ENCODE measurements at places on chromosomes 5 and 9. TPM values are rescaled to one million over a fixed set of nuclear protein-coding genes. Genes with fewer than 3 reads are reported as not detected.

- H3K36me3 ChIP-seq: no peaks in the 10 kb centered on the region
- H3K27ac ChIP-seq: no peak overlapping the region
- DNase-seq: no peak
- no peaks in the 10 kb centered on the region for H3K27me3 ChIP-seq
Observed at GRCh38 chr9:17025281-17025680, 109.6 kb upstream of the CNTLN start.

The COL23A1 gene
- not detected for total RNA-seq

The PDLIM7 gene
- total RNA-seq: 195 TPM

- H3K27ac ChIP-seq: no peak overlapping the region
- no peak overlapping the region for H3K4me3 ChIP-seq
- no peaks in the 10 kb centered on the region for H3K4me1 ChIP-seq
- no peaks in the 10 kb centered on the region for H3K36me3 ChIP-seq
- no peaks in the 10 kb centered on the region for H3K27me3 ChIP-seq
Observed at GRCh38 chr5:77843570-77844372, 67.6 kb upstream of the TBCA start.

GRCh38 chr5:37086466-37087173, 162.6 kb downstream of the CPLANE1 start:
- H3K4me1 ChIP-seq: no peaks in the 10 kb centered on the region
- DNase-seq: peak; percentile 37
- H3K36me3 ChIP-seq: no peaks in the 10 kb centered on the region
- H3K27me3 ChIP-seq: no peaks in the 10 kb centered on the region
- H3K4me3 ChIP-seq: no peak overlapping the region

GRCh38 chr5:38706376-38706775, 139.4 kb upstream of the OSMR start:
- no peaks in the 10 kb centered on the region for H3K27me3 ChIP-seq
- no peak overlapping the region for H3K27ac ChIP-seq
- no peaks in the 10 kb centered on the region for H3K36me3 ChIP-seq
- H3K4me1 ChIP-seq: no peaks in the 10 kb centered on the region

- H3K27me3 ChIP-seq: no peaks in the 10 kb centered on the region
- H3K36me3 ChIP-seq: no peaks in the 10 kb centered on the region
- no peak within 1 kb of the TSS for H3K27ac ChIP-seq
- H3K4me3 ChIP-seq: no peak within 1 kb of the TSS
- H3K4me1 ChIP-seq: no peaks in the 10 kb centered on the region
Observed at GRCh38 chr5:161546470-161547301, at the start of gene GABRB2. GABRB2 (minus strand) TSS chr5:161546725; CDS start chr5:161546643, 82 bp downstream.

- no peak overlapping the region for H3K27ac ChIP-seq
- H3K27me3 ChIP-seq: no peaks in the 10 kb centered on the region
- no peak for DNase-seq
- H3K36me3 ChIP-seq: no peaks in the 10 kb centered on the region
- H3K4me3 ChIP-seq: no peak overlapping the region
Observed at GRCh38 chr9:91710158-91710557, 239.9 kb downstream of the ROR2 start.

The SLC1A3 gene
- total RNA-seq: 24.7 TPM

DNA sequence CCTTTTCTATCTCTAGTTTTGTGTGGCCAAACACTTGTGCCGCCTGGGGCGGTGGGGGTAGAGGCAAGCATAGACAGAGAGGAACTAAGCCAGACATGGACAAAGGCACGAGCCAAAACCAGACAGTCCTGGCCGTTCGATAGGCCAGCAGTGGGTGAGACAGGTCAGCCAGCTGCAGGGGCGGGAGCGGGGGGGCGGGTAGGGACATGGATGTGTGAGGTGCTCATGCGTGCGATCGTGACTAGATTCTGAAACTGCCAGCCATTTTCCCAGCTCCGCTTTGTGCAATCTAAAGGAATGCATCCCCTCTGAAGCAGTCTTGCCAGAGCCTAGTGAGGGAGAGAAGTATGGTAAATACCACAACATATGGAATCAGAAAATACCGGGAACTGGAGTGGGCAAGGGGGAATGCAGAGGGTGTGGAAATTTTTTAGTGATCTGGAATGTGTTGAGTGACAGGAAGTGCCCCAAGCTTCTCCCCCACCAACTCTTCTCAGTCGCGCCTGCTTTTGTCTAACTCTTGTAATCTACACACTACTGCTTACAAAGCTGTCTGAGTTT, 111.9 kb downstream of the NR6A1 start:
- H3K27ac ChIP-seq: peak overlapping the region; percentile 78
- peak overlapping the region; percentile 72 for H3K4me3 ChIP-seq
- H3K4me1 ChIP-seq: peaks cover 29% of the 10 kb centered on the region

DNA sequence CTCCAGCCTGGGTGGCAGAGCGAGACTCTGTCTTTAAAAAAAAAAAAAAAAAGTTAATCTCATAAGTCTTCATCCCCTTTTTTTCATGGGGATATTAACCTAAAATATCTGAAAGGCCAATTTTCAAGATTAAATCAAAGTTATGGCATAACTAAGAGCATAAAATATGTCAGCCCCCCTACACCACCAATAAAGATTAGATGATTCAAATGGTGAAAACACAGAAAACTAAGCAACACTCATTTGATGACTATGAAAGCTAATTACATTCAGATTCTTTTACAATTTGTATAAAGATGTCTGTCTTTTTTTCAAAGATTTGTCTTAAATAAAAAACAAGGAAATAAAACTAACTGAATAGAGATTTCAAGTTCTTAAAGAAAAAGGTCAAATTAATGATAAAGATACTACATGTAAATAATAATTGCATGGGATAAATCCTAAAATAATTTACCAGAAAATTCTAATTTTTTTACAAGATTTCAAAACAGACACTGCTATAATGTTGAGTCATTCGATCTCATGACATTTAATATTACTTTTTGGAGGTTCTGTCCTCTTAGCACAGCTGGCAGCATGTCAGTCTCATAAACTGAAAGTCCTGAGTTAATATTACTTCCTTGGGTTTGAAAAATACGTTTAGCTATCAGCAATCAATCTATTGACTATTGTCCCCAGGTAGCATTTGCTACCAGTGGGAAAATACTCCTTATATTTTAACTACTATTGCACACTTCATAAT, 112.9 kb downstream of the KIAA0825 start:
- H3K36me3 ChIP-seq: no peaks in the 10 kb centered on the region
- H3K4me3 ChIP-seq: no peak overlapping the region

- H3K36me3 ChIP-seq: no peaks in the 10 kb centered on the region
- no peaks in the 10 kb centered on the region for H3K27me3 ChIP-seq
- peaks cover 9% of the 10 kb centered on the region for H3K4me1 ChIP-seq
- H3K4me3 ChIP-seq: no peak overlapping the region
- no peak for DNase-seq
Observed at GRCh38 chr9:77843076-77843870, 188.3 kb downstream of the GNAQ start.

The TNFSF15 gene
- total RNA-seq: 2.2 TPM

DNA sequence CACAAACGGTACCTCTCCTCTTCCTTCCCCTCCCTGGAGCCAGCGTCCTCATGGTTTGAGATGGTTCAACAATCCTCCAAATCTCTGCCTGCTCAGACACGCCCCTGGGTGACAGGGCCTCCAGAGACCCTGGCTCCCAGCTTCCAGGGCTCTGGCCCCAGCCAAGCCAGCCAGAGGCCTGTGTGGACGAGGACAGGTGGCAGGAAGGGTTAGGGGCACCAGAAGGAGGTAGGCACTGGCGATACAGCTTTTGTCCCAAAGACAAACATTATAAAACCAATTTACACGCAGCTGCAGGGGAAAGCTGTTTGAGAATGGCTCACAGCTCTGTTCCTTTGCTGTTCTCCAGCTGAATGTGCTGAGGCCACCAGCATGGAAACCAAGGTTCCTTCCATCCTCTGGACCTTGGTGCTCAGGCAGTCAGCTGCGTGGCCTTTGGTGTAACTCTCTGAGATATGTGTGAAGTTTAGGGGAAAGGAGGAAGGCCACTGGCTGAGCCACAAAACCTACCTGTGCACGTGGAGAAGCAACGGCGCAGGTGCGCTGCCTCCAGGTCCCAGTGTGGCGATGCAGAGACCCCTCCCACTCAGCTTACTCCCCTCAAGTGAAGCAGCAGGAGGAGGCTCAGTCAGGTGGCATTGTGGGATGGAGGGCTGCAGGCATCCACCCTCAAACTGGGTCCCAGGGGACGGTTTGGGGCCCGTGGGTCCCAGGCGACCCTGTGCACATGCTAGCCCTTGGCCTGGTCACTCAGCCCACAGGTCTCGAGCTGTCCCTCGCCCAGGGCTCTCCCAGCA, 4.3 kb upstream of the QRFP start:
- no peaks in the 10 kb centered on the region for H3K4me1 ChIP-seq
- no peak overlapping the region for H3K4me3 ChIP-seq
- H3K36me3 ChIP-seq: no peaks in the 10 kb centered on the region
- H3K27me3 ChIP-seq: no peaks in the 10 kb centered on the region

- no peak overlapping the region for H3K4me3 ChIP-seq
- peaks cover 7% of the 10 kb centered on the region for H3K4me1 ChIP-seq
- no peaks in the 10 kb centered on the region for H3K36me3 ChIP-seq
- H3K27ac ChIP-seq: no peak overlapping the region
- H3K27me3 ChIP-seq: no peaks in the 10 kb centered on the region
Observed at GRCh38 chr5:67300326-67300725, 103.7 kb upstream of the CD180 start.

- no peaks in the 10 kb centered on the region for H3K27me3 ChIP-seq
- DNase-seq: peak; percentile 41
- H3K4me1 ChIP-seq: peaks cover 26% of the 10 kb centered on the region
- peak overlapping the region; percentile 41 for H3K27ac ChIP-seq
- no peak overlapping the region for H3K4me3 ChIP-seq
Observed at GRCh38 chr5:14591548-14591947, 10.0 kb downstream of the OTULINL start.

- no peak for DNase-seq
- H3K27ac ChIP-seq: no peak overlapping the region
- no peaks in the 10 kb centered on the region for H3K4me1 ChIP-seq
- no peaks in the 10 kb centered on the region for H3K27me3 ChIP-seq
- no peaks in the 10 kb centered on the region for H3K36me3 ChIP-seq
Observed at GRCh38 chr9:117771136-117771535, 66.9 kb downstream of the TLR4 start.

DNA sequence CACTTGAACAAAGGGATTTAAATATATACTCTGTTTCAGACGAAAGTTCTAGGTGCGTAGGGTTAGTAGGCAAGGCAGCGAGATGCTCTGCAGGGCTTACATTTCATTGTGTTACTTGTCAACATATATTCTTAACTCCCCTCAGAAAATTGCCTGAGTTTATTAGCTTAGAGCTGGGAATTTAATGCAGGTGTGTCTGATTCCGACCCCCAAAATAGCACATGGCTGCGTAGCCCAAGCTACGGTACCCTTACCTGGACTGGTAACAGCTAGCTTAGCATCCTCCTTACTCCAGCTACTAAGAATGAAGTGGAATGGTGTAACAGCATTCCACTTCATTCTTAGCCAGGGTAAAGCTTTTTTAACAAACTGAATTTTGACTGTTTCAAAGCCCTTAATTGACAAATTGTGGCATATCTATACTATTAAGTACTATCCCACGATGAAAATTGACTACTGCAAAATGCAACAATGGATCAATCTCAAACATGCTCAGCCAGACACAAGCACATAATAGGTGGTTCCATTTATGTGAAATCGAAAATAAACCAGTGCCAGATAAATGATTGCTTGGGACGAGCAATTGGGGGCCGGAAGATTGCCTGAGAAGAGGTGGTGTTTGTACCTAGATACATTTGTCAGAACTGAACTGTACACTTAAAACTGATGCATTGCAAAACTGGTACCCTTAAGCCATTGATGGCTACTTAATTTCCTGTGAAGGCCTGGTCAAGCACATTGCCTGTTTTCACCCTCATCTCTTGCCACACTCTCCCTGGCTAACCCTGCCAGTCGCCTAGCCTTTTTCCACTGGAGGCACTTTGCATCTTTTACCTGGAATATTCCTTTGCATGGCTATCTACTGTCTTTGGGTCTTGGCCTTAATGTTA, 3.0 kb upstream of the FGF18 start:
- no peak overlapping the region for H3K4me3 ChIP-seq
- H3K27ac ChIP-seq: no peak overlapping the region
- DNase-seq: no peak

- H3K36me3 ChIP-seq: no peaks in the 10 kb centered on the region
- H3K27me3 ChIP-seq: 0 out of 2 replicates have a peak, but pooled peaks cover 4% of the 10 kb centered on the region
- H3K27ac ChIP-seq: no peak overlapping the region
- no peaks in the 10 kb centered on the region for H3K4me1 ChIP-seq
- no peak for DNase-seq
Observed at GRCh38 chr5:45440466-45440865, 255.7 kb downstream of the HCN1 start.

GRCh38 chr9:34143116-34143515, 16.6 kb upstream of the DCAF12 start:
- DNase-seq: no peak
- H3K27me3 ChIP-seq: no peaks in the 10 kb centered on the region
- no peak overlapping the region for H3K27ac ChIP-seq

The CDKN2B-AS1 gene
- total RNA-seq: 2.0 TPM

The TMEM174 gene
- not detected for total RNA-seq

The GFRA3 gene
- total RNA-seq: not detected

DNA sequence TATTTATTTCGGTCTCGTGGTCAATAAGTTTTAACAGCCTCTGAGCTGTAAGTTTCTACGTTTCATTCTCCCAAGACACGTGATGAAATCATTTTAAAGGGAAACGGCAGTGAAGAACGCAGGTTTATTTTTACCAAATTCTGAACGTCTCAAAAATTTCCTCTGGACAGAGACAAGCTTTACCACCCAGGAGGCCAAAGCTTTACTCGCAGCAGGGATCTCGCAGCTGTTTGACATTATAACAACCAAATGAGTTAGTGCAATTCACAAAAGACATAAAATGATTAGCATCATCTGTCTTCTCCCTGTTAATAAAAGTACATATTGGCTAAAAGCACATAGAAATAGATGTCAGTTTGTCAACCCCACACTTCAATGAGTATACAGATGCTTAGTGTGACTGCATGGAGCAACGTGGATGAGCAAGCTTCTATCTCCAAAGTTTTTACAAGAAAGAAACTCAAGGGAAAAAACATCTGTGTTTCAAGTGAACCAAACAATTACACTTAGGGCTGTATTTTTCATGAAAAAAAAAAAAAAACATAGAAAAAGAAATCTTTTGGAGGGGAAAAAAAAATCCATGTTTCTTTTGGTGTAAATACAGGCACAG, 2.5 kb downstream of the SEMA5A start:
- H3K27ac ChIP-seq: no peak overlapping the region

The ADGRD2 gene
- not detected for total RNA-seq

DNA sequence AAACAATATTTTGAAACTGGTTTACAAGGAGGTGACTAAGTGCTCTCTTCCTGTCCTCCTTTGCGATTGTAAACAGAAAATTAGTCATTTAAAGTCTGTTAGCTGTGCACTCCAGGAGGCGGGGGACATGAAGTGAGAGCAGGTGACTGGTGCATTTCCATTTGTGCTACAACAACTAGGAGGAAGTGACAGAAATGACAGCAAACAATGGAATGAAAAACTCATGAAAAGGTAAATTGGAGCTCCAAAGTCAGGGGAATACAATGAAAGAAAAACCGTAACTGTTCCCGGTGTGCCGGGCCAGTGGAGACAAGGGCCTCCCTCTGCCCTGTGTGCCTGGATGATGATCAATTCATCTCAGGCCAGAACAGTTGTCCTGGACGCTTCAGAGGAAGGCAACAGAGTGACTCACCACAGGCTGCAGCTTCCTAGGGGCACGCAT, 439.9 kb downstream of the GADD45G start:
- no peak overlapping the region for H3K4me3 ChIP-seq
- no peaks in the 10 kb centered on the region for H3K36me3 ChIP-seq
- peak; percentile 79 for DNase-seq
- H3K27me3 ChIP-seq: no peaks in the 10 kb centered on the region

The TAF11L5 gene
- total RNA-seq: not detected

The KCNV2 gene
- total RNA-seq: not detected

The ANKRA2 gene
- 4.4 TPM for total RNA-seq
